ENCODE measurements at places on chromosomes 12 and 14.
A peak's percentile ranks its signal among the peaks of the same experiment; 100 is the strongest.

GRCh38 chr14:25622763-25623162 lies 572.8 kb upstream of the STXBP6 start:
- no peak for DNase-seq

GRCh38 chr14:89702876-89703200 lies 251.7 kb downstream of the EFCAB11 start:
- DNase-seq = no peak

GRCh38 chr12:26608706-26609105 lies 224.3 kb downstream of the ITPR2 start:
- DNase-seq = no peak

DNA sequence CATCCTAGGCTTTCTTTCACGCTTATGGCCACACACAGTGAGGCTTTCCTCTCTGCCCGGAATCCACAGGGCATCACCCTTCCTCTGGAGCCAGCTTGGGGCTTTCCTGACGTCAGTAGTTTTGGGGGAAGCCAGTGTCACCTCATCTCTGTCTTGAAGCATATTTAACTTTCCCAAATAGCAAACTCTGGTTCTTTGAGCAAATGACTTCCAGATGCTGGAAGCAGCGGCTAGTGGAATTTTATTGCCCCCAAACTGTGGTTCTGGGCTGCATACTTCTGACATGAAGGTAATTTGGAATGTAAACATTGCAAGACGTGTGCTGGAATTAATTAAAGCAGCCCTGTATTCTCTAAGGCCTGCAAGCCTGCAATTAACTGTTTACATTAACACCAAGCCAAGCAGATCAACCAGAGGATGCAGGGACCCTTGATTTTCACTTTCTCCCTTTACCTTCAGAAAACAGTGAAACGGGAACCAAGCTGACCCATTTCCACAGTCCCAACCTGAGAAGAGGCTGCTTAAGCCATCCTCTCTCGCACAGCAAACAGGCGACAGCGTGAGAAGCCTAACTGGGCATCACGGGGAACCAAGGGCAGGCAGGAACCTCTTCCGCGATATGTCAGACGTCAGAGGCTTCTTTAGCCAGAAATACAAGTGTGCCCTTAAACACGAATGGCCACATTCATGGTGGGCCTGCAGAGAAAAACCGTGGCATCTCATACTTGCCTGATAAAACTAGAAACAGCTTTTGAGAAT lies 258.4 kb downstream of the CACNA1C start:
- no peak for DNase-seq

- DNase-seq = no peak
These were observed 11.8 kb upstream of the NUAK1 start for GRCh38 chr12:106150555-106150954.

- DNase-seq = peak; percentile 53
These were observed 870 bp downstream of the BMAL2 start for GRCh38 chr12:27333403-27334009.
